ENCODE measurements at places on chromosomes 12 and 14. TPM values are rescaled to one million over a fixed set of nuclear protein-coding genes. Genes with fewer than 3 reads are reported as not detected.

The GSC gene
- not detected for total RNA-seq

The OR4E2 gene
- not detected for total RNA-seq

The SELPLG gene
- 51.9 TPM for total RNA-seq

The MMP19 gene
- total RNA-seq: not detected

The PIP4K2C gene
- total RNA-seq: 22.8 TPM

The GPR162 gene
- total RNA-seq: 0.29 TPM

The DBX2 gene
- total RNA-seq: not detected

The CDKN3 gene
- 36.5 TPM for total RNA-seq

The KRT75 gene
- total RNA-seq: not detected

The VWF gene
- not detected for total RNA-seq

The AHNAK2 gene
- 0.02 TPM for total RNA-seq

DNA sequence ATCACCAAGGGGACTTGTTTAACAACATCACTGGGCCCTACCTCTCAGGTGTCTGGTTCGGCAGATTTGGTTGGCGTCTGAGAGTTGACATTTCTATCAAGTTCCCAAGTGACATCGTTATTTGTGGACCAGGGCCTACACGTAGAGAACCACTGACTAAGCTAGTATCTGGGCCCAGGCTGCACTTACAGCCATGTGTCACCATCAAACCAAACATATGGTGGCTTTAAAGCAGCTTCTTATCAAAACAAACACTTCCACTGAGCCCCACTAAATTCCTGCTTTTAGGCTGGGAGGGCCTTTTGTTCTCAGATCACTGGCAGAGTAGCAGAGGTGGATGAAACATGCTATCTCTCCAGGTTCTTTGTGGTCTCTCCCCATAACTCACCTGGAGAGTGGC lies 220.5 kb downstream of the PELI2 start:
- no peak for DNase-seq

DNA sequence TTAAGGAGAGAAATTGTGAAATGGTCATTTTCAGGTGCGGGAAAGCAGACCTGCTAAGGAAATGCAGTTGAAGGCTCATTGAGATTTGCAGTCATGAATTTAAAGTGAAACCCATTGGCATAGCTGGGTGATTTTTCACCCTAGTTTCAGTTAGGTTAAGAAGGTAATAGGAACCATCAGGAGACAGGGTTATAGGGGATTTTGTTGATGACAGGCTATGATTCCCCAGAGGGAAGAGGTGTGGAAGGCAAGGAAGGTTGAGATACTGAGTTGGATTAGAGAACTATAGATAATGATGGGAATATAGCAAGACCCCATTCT lies 22.7 kb upstream of the BMAL2 start:
- DNase-seq: no peak

- no peak for DNase-seq
Measured at GRCh38 chr12:68477906-68478305, 132.8 kb upstream of the RAP1B start.

GRCh38 chr12:132166093-132166492 lies 21.8 kb downstream of the NOC4L start:
- no peak for DNase-seq

GRCh38 chr14:97266653-97267052 lies 469.5 kb downstream of the VRK1 start:
- DNase-seq: no peak

DNA sequence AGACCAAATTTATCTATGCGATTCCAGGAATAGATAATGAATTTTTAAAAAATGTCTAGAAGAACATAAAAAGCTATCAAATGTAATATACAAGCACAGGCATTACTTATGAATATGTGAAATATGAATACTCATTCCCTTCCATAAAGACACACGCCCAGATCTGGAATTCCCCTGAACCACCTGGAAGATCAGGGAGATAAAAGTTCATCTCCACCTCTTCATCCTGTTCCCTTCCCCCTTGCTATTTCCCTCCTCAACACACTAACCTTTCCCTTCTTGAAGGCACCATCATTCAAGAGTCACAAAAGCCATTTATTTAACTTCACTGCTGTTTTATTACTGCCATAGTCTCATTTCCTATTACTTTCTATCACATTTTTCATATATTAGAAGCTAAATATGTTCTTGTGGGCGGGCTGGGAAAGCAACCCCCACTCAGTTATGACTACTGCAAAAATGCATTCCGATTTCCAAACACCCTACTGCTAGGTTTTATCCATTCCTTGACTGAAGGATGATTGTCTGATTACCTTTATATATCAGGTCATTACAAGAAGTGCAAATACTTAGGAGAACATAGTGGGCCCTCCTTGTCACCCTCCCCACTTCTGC lies 16.1 kb downstream of the FGD6 start:
- no peak for DNase-seq

DNA sequence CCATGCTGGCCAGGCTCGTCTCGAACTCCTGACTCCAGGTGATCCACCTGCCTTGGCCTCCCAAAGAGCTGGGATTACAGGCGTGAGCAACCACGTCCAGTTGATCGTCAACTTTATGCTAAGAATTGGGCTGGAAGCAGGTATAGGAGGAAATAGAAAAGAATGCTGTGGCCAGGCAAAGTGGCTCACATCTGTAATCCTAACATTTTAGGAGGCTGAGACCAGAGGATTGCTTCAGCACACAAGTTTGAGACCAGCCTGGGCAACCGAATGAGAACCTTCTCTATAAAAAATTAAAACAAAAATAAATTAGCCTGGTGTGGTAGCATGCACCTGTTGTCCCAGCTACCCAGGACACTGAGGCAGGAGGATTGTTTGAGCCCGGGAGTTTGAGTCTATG lies 37.1 kb upstream of the SNX6 start:
- DNase-seq: no peak

DNA sequence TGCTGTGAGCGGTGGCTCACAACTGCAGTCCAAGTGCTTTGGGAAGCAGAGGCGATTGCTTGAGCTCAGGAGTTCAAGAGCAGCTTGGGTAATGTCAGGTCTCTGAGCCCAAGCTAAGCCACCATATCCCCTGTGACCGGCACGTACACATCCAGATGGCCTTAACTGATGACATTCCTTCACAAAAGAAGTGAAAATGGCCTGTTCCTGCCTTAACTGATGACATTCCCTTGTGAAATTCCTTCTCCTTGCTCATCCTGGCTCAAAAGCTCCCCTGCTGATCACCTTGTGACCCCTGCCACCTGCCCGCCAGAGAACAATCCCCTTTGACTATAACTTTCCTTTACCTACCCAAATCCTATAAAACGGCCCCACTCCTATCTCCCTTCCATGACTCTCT lies 48.6 kb downstream of the SLC25A47 start:
- DNase-seq: no peak

- DNase-seq: peak; percentile 29
Measured at GRCh38 chr14:102917469-102918211, 4.8 kb upstream of the AMN start.

DNA sequence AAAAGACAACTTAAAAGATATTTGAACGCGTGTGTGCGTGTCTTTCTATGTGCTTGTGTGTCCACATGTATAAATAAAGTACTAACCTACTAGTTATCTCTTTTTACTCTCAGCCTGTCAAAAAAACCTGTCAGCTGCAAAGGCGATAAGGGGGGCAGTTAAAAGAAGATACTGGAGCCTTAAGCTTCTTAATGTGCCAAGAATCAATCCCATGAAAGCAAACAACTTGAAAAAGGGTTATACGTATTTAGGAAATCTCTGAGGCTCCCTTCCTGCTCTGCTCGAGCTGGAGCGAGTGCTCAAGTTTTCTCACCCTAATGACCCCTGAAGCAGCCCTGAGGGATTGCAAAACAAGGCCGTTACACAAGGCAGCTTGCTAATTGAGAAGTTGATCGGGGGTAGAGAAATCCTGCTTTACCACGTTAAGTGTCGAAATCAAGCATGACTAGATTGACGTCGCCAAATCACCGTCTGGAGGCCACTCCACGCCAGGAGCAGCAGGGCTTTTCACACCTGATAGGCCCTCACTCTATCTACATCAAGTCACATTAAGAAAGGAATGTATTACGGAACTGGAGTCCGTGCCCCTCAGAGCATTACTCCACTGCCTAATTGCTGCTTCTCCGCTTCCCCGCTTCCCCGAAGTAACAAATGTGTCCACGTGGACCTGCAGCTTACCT lies 32.4 kb downstream of the LMO3 start:
- no peak for DNase-seq

DNA sequence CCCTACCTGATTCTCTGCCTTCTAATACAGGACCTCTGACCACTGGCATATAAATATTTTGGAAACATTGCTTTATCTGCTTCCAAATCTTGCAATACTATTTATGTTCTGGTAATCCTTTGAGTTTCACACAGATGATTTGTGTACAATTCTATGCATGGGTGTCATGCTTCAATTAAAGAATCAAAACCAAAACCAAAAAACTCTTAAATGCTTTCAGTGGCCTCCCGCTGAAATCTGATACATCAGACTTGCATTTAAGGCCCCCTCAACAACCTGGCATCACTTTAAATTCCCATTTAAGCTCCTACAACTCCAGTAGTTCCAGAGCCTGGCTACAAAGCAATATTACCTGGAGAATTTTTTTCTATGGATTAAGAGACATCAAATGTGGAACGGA lies 221.7 kb upstream of the NAV3 start:
- no peak for DNase-seq

GRCh38 chr14:102209224-102209966 lies 69.7 kb downstream of the WDR20 start:
- no peak for DNase-seq

GRCh38 chr14:70148351-70148750 lies 40.4 kb downstream of the SLC8A3 start:
- DNase-seq: no peak

DNA sequence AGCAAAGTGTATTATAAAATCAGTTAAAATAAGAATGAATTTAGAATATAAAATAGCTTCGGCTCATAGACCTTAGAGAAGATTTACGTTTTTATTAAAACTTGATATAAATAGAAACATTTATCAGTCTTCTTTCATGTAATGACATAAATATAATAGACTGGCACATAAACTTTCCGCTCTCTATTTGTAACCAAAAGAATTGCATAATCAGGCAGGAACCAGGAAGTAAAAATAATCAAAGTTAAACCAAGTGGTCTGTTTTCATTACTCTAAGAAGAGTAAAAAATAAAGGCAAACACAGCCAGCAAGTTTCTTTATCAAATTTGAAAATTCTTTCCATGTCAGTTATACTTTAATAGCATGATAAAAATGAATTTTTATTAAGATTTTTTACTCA lies 46.3 kb upstream of the ATP2A2 start:
- DNase-seq: no peak

DNA sequence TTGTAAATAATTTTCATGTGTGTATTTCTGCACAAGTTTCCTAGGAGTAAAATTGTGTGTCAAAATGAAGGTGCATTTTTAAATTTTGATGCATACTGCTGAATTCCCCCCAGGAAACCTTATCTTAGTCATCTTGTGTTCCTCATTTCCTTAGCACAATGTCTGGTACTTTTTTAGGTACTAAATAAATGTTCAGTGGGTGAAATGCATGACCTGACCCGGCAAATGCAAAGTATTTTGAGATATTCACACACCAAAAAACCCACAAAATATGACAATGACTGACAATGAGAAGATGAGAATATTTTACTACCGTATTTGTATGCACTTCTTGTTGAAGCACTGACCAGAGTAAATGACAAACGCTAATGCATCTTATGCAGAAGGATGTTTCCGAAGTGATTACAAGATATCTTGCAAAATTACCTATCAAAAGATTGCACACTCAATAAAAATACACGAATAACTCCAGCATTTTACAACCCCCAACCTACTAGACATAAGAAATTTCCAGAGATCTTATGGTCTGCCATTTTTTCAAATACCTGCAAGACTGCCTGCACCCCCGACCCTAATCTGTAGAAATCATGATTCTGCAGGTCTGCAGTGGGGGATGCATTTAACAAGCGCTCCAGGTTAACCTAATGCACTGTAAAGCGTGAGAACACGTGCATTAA lies 895 bp upstream of the PRKAB1 start:
- DNase-seq: no peak

- no peak for DNase-seq
Measured at GRCh38 chr12:105316931-105317852, 13.3 kb upstream of the C12orf75 start.

GRCh38 chr12:130438243-130438620 lies 100.5 kb downstream of the PIWIL1 start:
- DNase-seq: no peak

- DNase-seq: no peak
Measured at GRCh38 chr12:17110316-17110715, 504.4 kb upstream of the LMO3 start.

GRCh38 chr12:66273147-66273546 lies 29.1 kb upstream of the HELB start:
- no peak for DNase-seq

DNA sequence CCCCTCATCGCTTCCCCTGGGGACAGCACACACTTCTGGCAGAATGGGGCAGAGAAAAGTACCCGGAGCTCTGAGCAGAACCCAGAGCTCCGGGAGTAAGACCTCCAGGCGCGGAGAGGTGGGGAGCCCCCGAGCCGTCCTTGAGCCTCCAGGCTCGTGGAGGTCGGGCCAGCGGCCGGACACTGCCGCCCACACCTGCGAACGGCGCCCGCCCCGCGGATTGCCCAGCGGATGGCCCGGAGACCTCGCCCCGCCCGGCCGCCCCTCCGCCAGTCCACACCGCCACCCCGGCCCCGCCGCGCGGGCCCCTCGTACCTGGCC lies 344 bp downstream of the SPTLC2 start:
- peak; percentile 8 for DNase-seq

GRCh38 chr12:8779862-8780261 lies 42.6 kb upstream of the A2ML1 start:
- DNase-seq: no peak

GRCh38 chr14:22577334-22577908 lies 11.6 kb downstream of the DAD1 start:
- DNase-seq: no peak

GRCh38 chr14:32393119-32393518 lies 64.0 kb downstream of the AKAP6 start:
- no peak for DNase-seq
